ENCODE measurements at places on chromosomes 4 and X.
A peak's percentile ranks its signal among the peaks of the same experiment; 100 is the strongest.

GRCh38 chr4:82099928-82100579 lies 273.7 kb downstream of the HNRNPD start:
- DNase-seq, result no peak
- no peak overlapping the region for H3K4me3 ChIP-seq
- no peaks in the 10 kb centered on the region for H3K27me3 ChIP-seq
- H3K36me3 ChIP-seq, result no peaks in the 10 kb centered on the region

DNA sequence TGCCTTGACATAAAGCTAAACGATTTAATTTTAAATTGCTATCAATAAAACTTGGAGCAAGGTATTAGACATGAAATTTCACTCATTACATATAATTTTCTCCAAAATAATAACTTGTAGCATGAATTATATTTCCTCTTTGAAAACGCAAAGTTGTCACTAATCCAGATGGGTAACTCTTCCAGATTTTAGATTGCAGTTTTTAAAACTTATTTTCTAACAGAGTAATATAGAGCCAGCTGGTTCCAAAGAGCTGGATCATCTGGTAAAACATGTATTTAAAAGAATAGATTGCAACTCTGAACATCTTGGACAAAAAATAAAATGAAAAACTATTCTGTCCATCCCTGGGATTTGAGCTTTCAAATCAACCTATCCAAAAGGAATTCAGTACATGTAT lies 238.2 kb upstream of the INTU start:
- H3K27ac ChIP-seq, result no peak overlapping the region
- DNase-seq, result no peak
- H3K4me1 ChIP-seq, result no peaks in the 10 kb centered on the region
- no peaks in the 10 kb centered on the region for H3K36me3 ChIP-seq
- H3K27me3 ChIP-seq, result no peaks in the 10 kb centered on the region

DNA sequence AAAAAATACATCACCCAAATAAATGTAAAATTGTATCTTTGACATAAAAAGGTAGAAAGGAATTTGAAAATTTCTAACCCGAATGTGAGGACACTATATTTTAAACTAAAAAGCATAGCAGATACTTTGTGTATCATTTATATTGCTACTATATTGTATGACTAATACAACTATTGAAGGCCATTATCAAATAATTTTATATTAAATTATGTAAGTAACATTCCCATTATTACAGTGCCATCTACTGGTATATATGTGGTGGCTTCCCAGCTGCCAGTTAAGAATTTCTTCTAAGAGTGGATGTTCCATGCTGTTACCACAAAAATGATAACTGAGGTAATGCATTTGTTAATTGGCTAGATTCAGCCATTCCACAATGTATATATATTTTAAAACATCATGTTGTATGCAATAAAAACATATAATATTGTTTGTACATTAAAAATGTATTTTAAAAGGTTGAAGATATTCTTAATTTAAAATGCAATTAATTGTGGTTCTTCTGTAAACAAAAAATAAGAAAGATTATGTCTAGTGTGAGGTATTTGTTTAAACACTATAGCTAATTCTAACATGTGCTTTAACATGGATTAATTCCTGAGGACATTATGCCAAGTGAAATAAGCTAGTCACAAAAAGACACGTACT lies 65.3 kb downstream of the EGF start:
- peaks cover 2% of the 10 kb centered on the region for H3K4me1 ChIP-seq
- peak; percentile 44 for DNase-seq
- no peak overlapping the region for H3K27ac ChIP-seq
- H3K4me3 ChIP-seq, result no peak overlapping the region
- H3K36me3 ChIP-seq, result no peaks in the 10 kb centered on the region

- no peaks in the 10 kb centered on the region for H3K36me3 ChIP-seq
- no peak overlapping the region for H3K27ac ChIP-seq
- no peak for DNase-seq
Measured at GRCh38 chrX:22357621-22358020, 84.9 kb downstream of the CBLL2 start.

DNA sequence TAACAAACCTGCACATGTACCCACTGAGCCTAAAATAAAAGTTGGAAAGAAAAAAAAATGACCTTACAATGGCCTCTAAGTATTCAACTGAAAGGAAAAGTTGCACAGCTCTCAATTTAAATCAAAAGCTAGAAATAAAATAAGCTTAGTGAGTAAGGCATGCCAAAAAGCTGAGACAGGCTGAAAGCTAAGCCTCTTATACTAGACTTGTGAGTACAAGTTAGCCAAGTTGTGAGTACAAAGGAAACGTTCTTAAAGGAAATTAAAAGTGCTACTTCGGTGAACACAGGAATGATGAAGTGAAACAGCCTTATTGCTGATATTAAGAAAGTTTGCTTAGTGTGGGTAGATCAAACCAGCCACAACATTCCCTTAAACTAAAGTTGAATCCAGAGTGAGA lies 707.9 kb upstream of the PITX2 start:
- H3K4me3 ChIP-seq, result no peak overlapping the region
- no peaks in the 10 kb centered on the region for H3K36me3 ChIP-seq
- DNase-seq, result no peak
- no peaks in the 10 kb centered on the region for H3K4me1 ChIP-seq

GRCh38 chr4:83704786-83705185 lies 168.9 kb downstream of the GPAT3 start:
- no peak overlapping the region for H3K27ac ChIP-seq
- H3K27me3 ChIP-seq, result no peaks in the 10 kb centered on the region
- no peaks in the 10 kb centered on the region for H3K4me1 ChIP-seq
- no peaks in the 10 kb centered on the region for H3K36me3 ChIP-seq
- peak; percentile 5 for DNase-seq

DNA sequence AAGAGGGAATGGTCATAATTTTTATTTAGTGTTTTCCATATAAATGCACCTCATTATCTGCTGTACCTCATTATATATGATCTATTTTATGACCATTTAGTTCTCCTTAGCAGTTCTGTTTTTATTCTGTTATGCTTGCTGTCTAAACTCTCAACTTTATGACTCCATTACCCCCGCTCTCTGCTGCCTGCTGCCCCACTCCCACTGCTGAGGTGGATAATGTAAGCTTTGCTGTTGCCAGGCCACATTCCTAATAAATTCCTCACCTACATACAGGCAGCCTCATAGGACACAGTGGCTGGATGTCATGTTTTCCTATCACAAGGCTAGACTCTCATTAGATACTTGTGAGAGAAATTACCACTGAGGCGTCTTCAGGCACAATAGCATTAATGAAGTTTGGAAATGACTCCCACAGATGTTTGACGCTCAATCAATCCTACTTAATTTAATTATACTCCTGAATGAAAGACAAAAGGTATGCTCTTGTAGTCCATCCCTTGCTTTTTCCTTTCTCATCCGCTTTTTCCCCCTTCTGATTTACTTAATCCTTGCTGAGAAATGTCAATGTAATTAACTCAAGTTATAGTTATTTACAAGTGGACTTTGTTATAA lies 497.5 kb upstream of the IGFBP7 start:
- no peaks in the 10 kb centered on the region for H3K36me3 ChIP-seq
- H3K27ac ChIP-seq, result no peak overlapping the region
- no peaks in the 10 kb centered on the region for H3K27me3 ChIP-seq

GRCh38 chr4:101347267-101347556 lies at the start of gene PPP3CA:
TSS of gene PPP3CA (minus strand) at chr4:101347526.
- peak within 1 kb of the TSS; percentile 74 for H3K27ac ChIP-seq
- no peaks in the 10 kb centered on the region for H3K27me3 ChIP-seq
- no peaks in the 10 kb centered on the region for H3K36me3 ChIP-seq
- H3K4me3 ChIP-seq, result peak within 1 kb of the TSS; percentile 62
- no peaks in the 10 kb centered on the region for H3K4me1 ChIP-seq

All from mesendoderm (in vitro differentiated cells).